HS-27A (cell line): ENCODE measurements at places on chromosomes 13 and 19.

DNA sequence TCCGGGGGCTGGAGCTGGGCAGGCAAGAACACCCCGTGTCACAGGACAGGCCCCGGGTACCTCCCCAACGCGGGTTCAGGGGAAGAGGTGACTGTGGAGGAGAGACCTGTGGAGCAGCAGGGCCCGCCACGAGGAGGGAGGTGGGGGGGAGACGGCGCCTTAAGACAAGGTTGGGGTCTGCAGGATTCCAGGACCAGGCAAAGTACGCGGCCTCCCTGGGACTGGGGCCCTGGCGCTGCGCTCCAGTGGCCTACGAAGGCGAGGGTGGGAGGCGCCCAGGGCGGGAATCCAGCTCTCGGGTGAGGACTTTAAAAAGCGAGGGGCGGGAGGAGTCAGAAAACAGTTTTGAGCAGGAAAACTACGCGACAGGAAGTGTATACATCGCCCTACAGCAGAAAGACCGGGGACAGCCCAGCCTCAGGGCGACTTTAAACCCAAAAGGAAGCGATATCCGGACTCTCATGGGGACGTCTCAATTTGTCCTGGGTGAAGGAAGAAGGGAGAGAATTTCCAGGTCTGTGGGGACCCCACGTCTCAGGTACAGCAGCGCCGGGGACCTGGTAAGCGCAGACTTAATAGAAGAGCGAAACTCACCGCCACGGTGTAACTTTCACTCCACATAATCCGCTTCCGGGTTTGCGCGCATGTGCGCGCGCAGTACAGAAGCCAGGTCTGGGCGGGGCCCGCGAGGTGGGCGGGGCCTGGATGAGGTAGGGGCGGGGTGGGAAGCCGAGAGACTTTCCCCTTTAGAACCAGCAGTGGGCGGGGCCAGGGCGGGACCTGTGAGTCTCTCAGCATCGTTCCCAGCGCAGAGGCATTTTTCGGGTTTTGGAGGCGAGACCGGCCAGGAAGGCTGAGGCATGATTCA, at the start of gene ZNF83:
Gene ZNF83 (minus strand): TSS at position 638 of the 868 bp plus-strand sequence.
- DNase-seq = peak; percentile 77

DNA sequence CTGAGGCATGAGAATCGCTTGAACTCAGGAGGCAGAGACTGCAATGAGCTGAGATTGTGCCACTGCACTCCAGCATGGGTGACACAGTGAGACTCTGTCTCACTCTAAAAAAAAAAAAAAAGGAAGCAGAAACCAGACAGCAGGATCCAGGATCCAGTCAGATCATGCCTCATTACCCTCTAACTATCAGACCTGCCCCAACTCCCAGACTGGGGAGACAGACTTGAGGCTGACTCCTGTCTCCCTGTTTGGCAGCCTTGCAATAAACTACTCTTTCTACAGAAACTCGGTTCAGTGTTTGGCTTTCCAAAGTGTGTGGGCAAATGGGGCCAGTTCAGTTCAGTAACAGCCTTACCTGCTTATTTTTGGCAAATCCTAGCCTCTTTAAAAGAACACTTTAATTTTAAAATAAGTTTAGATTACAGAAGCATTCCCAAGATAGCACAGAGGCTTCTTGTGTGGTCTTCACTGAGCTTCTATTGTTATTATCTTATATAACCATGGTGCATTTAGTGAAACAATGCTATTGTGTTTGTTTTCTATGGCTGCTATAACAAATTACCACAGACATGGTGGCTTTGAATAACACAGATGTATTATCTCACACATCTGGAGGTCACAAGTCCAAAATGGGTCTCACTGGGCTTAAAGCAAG, 18.5 kb downstream of the RASL11A start:
- DNase-seq = no peak

GRCh38 chr13:25844559-25845434, 207.0 kb downstream of the SHISA2 start:
- DNase-seq = no peak

DNA sequence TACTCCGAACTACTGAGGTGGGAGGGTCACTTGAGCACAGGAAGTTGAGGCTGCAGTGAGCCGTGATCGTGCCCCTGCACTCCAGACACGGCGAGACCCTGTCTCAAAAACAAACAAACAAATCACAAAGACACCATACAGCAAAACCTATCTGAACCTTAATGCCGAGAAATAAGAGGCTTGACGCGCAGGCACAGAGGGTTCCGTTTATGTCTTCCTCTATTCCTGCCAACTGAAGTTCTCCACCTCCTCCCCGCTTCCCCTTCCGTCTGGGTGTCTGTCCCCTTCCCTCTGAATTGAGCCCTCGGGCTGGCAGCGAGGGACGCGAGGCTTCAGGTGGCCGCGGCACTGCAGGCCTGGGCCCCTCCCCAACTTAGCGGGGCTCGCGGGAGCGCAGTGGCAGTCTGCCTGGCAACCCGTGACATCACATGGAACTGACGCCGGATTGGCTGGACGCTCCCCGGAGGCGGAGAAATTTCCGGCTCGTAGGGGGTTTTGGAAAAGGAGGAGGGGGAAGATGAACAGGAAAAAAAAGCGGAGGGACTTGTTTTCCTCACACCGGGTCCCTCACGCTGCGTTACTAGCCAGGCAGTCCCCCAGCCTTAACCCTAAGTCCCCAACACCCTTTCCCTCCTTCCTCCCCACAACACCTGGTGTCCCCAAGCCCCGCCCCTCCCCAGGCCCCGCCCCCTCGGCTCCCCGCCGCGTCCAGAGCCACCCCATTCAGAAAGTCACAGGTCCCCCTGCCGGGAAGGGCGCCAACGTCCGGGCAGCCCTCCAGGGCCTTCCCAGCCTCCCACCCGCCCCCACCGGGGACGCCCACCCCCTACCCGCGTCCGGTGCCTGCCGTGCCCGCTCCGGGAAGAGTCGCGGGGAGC, 1.1 kb upstream of the MYBPC2 start:
- DNase-seq = peak; percentile 29

GRCh38 chr19:3250675-3251074, 26.2 kb downstream of the CELF5 start:
- no peak for DNase-seq

DNA sequence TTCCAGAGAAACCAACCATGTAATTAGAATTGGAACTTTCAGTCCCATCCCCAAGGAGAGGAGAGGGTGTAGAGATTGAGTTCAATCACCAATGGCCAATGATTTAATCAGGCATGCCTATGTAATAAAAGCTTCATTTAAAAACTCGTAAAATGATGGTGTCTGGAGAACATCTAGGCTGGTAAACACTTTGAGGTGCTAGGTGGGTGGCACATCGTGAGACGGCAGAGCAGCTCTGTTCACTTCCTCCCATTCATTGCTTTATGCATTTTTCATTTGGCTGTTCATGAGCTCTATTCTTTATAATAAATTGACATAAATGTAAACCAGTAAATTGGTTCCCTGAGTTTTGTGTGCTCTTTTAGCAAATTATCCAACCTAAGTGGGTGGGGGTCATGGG, 90.1 kb downstream of the ELF1 start:
- no peak for DNase-seq

- no peak for DNase-seq
Measured at GRCh38 chr13:33244907-33245287, 40.7 kb downstream of the STARD13 start.

DNA sequence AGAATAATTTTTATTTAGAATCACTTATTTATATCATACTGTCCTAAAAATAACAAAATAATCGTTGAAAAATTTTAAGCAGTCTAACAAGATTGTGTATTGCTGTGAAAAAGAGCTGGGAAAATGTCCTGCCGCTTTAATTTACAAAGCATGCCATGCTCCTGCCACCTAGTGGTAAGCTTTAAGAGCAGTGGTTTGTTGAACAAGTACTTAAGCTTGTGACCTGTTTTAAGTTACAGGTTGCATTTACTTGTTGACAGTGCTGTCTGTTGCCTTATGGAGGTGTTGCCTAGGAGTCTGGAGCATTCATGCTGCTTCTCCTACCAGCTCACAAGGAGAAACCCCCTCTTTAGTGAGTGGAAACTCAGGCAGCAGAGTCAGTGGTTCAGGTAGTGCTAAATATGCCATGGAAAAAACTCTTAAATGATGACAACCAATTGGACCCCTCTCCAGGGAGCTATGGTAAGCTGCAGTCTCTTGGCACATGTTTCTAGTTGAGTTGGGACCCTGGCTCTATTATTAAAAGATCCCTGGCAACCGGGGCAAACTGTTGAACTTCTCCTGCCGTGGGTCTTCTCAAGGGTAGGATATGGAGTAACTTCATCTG, 68.4 kb downstream of the SPATA13 start:
- DNase-seq = no peak

DNA sequence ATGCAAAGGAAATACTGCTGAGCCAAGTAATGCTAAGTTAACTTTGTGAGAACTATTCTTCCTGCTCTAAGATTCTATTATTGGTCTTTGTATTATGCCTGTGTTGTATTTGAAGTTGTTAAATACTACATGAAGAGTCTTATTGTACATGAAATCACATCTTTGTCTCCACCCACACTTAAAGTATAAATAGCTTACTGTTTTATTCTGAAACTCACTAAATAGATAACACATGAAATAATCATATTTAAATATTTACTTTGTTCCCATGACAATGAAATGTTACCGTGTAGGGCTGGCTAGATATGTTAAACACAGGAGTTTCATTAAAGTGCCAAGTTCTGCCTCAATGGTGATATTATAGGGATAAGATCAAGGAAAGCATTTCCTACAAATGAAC, 562.1 kb upstream of the ATXN8OS start:
- no peak for DNase-seq
